Fibroblast of skin of left quadriceps (primary cell): ENCODE measurements at places on chromosomes 16 and 17.

DNA sequence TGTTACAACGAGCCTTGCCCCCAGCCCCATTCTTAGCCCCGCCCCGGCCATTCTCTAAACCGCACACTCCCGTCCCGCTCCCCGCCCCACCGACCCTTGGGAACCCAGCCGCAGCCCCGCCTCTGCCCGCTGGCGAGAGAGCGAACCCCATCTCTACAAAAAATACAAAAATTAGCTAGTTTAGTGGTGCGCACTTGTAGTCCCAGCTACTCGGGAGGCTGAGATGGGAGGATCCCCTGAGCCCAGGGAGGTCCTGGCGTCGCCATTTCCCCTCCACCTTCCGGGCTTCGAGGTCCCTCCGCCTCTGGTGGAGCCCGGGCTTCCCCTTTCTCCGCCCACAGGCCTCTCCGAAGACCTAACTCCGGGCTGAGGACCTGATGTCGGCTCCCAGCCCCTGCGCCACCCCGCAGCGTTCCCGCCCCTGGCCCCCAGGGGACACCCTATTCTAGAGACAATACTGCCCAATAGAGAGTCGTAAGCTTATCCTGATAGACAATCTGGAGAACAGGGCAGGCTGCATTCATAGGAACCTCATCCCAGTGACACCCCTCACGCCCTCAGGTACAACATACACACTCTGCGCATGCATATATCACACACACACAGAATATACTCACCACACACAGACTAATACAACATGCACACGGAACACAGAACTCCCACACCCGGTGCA, 480 bp upstream of the PROCA1 start:
- no peak for DNase-seq

- DNase-seq, result no peak
Observed at GRCh38 chr16:67869653-67870052, 3.2 kb upstream of the EDC4 start.

GRCh38 chr16:17567455-17567854, 96.7 kb upstream of the XYLT1 start:
- DNase-seq, result no peak

- DNase-seq, result no peak
Observed at GRCh38 chr16:50537533-50538290, 10.5 kb upstream of the NKD1 start.

DNA sequence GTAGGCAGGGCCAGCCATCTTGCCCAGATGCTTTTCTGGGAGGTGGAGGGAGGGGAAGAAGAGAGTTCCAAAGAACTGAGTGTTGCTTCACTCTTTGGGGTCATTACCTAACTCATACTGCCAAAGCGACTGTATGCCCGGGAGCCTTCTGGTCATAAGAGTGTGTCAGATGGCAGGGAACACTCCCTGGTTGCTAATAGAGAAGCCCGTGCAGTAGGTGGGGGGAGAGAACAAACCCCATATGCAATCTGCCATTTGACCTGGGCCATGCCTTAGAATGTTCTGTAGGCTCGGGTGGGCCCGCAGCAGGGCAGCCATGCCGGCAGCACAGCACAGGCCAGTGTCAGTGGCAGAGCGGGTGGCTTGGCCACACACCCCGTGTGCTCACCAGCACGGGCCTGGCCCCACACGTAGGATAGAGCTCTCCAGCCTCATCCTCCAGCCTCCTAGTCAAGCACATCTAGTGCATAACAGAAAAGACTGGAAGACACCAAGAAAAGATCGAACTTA, 120.5 kb downstream of the SOCS1 start:
- no peak for DNase-seq
